NCI-H774 (cell line): ENCODE measurements at places on chromosomes 1 and 21.

DNA sequence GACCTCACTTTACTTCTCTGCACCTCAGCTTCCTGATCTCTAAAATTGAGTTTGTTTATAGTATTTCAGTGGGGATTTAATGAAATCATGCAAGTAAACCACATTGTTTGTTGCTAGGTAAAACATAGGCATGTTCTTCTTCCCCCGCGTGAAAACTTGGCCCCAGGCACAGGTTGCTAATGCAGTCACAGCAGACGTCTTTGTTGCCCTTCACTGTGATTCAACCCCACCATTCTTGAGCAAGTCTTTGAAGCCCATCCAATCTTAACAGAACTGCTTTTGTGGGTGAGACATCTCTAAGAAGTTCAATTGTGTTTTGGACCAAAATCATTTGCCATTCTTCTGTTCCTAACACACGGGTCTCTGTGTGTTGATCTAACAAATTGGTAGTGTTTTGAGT, 185.5 kb downstream of the ZNF281 start:
- DNase-seq: no peak

DNA sequence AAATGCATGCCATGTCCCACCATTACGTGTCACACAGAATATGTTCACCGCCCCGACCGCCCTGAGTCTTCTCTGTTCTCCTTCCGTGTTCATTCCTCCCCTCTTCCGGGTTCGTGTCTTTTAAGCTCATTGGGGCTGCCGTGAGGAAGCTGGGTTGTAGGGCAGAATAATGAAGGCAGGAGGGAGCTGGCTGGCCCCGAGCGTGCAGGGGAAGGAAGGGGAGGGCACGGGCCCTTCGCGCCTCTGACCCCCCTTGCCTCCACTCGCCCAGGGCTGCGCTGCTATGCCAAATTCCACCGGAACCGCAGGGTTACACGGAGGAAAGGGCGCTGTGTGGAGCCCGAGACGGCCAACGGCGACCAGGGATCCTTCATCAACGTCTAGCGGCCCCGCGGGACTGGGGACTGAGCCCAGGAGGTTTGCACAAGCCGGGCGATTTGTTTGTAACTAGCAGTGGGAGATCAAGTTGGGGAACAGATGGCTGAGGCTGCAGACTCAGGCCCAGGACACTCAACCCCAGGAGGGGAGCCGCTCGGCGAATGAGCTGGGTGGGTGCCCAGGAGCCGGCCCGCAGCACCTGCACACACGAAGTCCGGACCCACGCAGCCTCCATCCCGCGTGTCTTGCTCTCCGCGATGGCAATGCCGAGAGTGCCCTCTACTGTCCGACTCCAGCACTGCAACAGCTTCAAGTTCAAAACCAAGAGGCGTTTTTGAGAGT, 16.5 kb upstream of the AGTRAP start:
- DNase-seq: peak; percentile 7

GRCh38 chr1:2594001-2594640, 7.5 kb downstream of the PRXL2B start:
- DNase-seq: no peak

DNA sequence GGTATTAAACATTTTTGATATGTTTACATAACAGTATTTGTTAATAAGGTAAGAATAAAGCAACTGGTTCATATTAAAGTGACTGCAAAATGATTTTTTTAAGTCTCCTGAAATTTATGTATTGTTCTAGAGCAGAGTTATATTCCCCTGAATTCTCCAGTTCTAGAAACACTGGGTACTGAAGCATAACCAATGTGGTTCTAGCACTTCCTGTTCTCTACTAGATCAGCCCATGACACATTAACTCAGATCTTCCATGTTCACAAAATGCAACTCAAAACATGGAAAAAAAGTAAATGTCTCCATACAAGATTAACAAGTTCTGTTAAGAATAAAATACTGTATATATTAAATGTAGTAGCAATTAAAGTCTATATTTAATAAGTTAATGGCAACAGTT, 3.9 kb downstream of the NEGR1 start:
- no peak for DNase-seq

DNA sequence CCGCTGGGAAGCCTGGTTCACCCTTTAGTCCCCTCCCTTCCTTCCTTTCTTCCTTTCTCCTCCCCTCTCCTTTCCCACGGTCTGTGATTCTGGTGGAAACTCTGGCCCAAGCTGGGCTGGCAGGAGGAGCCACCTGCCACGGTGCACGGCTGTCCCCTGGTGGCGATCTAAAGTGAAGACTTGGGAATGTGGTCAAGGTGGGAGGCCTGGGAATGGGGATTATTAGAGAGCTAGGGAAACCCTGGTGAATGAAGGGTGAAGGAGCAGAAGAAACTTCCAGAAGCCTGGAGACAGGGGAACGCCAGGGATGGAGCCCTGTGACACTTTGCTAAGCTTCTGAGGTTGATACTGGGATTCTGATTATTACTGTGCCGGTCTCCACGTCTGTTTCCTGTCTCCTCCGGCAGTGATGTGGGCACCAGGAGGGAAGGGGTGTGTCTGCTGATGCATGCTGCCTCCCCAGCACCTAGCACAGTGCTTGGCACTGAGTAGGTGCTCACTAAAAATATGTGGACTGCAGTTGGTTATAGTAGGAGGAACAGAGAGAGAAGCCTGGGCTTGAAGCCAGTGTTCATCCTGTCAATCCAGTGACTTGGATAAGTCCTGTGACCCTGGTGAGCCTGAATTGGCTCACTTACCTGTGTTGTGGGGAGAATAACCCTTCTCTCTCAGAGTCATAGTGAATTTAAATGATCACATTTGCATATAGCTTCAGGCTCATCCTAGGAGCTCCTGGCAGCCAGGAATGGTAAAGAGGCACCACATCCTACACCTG, 71.2 kb upstream of the NBPF3 start:
- DNase-seq: peak; percentile 26

DNA sequence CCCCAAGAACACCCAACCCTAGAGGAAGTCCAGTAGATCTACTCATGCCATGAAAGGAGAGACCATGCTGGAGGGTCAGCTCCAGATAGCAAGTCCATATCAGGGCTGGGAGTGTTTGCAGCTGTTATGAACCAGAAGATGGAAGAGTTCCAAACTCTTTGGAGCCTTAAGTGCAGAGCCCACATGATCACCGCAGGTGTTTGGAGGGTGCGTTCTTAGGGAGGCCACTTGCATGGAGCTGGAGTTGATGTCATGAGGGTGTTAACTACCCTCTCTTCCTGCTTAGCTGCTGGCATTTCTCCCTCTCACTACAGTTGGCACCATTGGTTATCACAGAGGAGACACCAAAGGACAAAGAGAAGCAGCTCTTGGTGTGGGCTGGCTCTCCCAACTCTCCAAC, 616.9 kb downstream of the AJAP1 start:
- no peak for DNase-seq

GRCh38 chr1:15952317-15953258, 23.3 kb downstream of the ZBTB17 start:
- no peak for DNase-seq
